ENCODE measurements at places on chromosomes 12 and 14.

DNA sequence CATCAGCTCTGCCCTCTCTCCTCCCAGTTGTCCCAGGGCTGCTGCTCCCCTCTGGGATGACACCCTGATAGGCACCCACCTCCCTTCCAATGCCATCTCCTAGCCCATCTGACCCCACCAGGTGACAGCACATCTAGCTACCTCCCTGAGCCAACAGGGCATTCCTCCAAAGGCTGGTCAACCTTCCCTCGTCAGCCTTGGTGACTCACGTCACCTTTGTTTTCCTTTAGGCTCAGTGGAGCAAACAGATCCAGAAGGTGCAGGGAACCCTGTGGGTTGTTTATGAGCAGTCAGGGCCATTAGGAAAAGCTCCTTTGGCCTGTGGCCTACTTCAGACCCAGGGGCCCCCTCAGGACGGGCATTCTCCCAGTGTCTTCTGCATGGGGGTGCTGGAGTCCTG is 32.4 kb downstream of the PIGH start:
- DNase-seq, result no peak

- DNase-seq, result no peak
Observed at GRCh38 chr12:47954058-47954457, 9.3 kb upstream of the TMEM106C start.

- no peak for DNase-seq
Observed at GRCh38 chr12:39314547-39314946, 128.4 kb downstream of the KIF21A start.

- DNase-seq, result no peak
Observed at GRCh38 chr12:28575593-28576205, 385.4 kb downstream of the CCDC91 start.

GRCh38 chr14:76950055-76951020 is 78.2 kb downstream of the IRF2BPL start:
- DNase-seq, result no peak

GRCh38 chr14:31239741-31240140 is 32.1 kb upstream of the HECTD1 start:
- no peak for DNase-seq

DNA sequence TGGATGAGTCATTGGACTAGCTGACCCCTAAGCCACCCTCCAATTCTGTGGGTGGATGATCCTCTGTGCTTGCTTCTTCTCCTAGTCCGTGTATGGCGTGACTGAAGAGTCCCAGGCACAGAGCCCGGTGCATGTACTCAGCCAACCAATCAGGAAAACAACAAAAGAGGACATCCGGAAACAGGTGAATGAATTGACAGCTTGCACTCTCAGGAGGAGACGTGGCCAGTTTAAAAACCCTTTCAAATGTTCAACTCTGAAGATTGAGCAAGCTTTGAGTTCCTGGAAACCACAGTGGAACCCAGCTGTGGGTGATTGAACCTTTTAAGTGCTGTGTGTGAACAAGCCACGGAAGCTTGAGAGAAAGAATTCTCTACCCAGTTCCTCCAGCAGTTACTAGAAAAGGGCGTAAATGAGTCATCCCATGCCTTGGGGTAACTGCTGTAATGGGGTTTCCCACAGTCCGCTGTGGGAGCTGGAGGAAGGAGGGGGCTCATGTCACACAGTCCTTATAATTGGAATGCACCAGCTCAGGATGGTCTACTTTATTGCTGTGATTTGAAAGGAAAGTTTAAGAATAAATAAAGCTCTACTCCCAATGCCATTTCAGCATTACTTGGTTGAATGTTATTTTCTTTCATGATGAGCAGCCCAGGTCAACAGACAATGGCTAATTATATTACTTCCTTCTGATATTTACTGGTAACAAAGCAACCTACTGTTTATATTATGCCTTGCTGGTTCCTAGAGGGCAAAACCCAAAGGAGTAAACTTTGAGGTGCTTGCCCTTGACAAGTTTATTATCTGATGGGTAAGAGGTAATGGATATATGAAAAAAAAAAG is 417.0 kb downstream of the DPF3 start:
- DNase-seq, result peak; percentile 31

GRCh38 chr12:132788375-132789098 is 26.9 kb upstream of the ANKLE2 start:
- no peak for DNase-seq

DNA sequence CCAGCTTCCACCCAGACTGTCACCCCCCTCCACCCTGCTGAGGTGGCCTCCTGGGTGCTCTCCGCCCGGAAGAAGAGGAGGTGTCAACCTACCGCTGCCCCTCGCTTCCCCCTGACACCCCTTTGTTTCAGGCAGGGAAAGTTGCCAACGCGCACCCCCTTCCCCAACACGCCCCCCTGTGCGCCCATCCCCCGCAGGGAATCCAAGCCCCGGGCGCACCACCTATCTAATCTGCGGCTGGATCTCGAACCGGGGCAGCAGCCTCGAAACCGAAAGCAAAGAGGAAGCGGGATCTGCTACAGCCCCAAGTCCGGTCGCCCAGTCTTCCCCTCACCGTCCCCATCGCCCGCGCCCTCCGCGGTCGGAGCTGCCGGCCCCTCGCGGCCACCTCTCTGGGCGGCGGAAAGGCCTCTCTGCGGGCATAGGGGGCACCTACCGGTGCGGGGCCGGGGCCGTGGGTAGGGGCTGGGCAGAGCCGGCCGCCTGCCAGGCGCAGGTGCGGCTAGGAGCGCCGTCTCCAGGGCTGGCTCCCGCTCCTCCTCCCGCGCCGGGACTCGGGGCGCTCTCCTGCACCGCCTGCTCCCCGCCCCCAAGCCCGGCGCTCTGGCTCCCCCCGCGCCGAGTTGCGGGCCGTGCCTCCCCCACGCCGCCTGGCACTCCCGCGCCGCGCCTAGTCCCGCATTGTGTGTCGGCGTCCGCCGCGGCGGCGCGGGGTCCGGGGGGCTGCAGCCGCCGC is 18.3 kb upstream of the PLEKHH1 start:
- DNase-seq, result peak; percentile 49

DNA sequence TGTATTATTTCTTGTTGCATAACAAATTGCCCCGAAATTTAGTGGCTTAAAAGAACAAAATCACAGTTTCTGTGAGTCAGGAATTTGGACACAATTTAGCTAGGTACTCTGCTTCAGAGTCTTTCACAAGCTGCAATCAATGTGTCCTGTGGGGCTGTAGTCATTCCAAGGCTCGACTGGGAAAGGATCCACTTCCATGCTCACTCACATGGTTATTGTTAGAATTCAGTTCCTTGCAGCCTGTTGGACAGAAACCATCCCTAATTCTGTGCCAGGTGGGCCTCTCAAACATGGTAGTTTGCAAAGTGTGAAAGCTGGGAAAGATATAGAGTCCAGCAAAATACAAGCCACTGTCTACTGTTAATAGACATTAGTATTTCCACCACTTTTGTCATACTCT is 59.7 kb upstream of the ARID2 start:
- DNase-seq, result no peak

- no peak for DNase-seq
Observed at GRCh38 chr14:89302396-89302950, 114.6 kb downstream of the FOXN3 start.

DNA sequence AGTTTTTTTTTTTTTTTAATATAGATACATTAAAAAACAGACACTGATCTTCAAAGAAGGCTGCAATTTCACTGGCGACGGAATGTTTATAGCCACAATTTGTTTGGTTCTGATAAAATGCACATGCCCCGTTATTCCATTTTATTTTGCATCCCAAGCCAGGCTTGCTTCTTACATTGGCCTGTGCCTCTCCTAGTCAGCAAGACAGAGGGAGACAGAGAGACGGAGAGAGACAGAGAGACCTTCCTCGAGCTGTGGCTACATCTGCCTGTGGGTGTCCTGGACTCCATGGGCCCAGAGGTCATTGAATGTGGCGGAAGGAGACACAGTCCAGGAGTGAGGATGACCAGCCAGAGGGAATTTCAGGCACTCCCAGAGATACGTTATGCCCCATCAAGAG is 926.6 kb downstream of the VRK1 start:
- DNase-seq, result no peak

GRCh38 chr14:24700511-24700910 is 66.5 kb upstream of the GZMB start:
- DNase-seq, result no peak

DNA sequence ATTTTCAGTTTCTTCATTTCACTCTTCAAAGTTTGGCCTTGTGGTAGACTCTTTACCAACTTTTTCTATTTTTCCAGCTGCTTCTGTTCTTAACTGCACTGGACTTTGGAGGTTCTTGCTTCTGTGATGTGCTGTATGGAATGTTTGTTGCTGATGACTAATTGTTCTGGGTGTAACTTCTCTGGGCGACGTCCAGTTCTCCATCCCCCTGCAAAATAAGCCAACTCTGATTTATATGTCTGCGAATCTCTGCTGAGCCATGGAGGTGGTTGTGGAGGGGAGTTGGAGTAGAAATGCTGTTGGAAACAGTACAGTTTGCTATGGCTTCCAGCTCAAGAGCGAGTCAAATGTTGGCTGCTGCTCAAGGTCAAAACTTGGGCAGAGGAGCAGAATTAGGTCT is 113.9 kb upstream of the DYRK2 start:
- DNase-seq, result no peak

GRCh38 chr12:57621497-57622292 is 10.5 kb downstream of the ARHGEF25 start:
- DNase-seq, result peak; percentile 26

DNA sequence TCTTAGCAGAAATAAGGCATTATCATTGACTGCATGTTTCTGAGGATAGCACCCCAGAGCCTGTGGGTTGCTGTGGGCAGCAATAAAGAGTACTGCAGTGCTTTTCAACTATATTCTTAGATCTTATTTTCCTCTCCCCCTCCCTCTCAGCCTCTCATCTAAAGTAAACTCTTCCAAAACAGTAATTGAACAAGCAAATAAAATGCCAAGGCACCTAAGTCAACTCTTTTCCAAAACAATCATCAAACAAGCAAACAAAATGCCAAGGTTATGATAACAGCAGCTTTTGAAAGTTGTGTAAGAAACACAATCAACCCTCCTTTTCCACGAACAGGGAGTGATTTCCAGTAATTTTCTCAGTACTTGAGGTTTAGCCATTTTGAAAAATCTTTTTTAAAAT is 1542.6 kb downstream of the AACS start:
- DNase-seq, result no peak

DNA sequence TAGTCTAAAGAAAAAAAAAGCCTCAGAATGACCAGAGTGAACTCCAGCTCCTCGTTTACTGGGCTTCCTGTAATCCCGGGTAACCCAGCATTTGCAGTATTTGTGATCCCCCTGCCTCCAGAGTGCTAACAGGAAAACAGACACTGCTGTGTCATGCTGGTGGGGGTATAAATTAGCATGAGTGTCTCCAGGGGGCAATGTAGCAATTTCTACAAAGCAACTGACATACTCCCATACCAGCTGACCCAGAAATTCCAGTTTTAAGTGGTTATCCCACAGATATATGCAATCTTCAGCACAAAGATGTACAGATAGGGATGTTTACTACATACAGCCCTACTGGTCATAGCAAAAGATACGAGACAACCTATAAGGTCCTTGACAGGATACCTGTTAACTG is 18.8 kb downstream of the TTC7B start:
- no peak for DNase-seq

All from central memory CD4-positive, alpha-beta T cell (primary cell).